ENCODE measurements at places on chromosomes 6 and 20. TPM values are rescaled to one million over a fixed set of nuclear protein-coding genes. Genes with fewer than 3 reads are reported as not detected.
A peak's percentile ranks its signal among the peaks of the same experiment; 100 is the strongest.

Gene SPATS1
- not detected for total RNA-seq

- DNase-seq = no peak
Measured at GRCh38 chr6:13400772-13401171, 72.4 kb upstream of the TBC1D7 start.

Gene MGME1
- 42.1 TPM for total RNA-seq

Gene CRISP3
- not detected for total RNA-seq

- no peak for DNase-seq
Measured at GRCh38 chr20:34016736-34017135, 23.0 kb downstream of the RALY start.

GRCh38 chr6:106557837-106558236, 71.5 kb downstream of the RTN4IP1 start:
- no peak for DNase-seq

DNA sequence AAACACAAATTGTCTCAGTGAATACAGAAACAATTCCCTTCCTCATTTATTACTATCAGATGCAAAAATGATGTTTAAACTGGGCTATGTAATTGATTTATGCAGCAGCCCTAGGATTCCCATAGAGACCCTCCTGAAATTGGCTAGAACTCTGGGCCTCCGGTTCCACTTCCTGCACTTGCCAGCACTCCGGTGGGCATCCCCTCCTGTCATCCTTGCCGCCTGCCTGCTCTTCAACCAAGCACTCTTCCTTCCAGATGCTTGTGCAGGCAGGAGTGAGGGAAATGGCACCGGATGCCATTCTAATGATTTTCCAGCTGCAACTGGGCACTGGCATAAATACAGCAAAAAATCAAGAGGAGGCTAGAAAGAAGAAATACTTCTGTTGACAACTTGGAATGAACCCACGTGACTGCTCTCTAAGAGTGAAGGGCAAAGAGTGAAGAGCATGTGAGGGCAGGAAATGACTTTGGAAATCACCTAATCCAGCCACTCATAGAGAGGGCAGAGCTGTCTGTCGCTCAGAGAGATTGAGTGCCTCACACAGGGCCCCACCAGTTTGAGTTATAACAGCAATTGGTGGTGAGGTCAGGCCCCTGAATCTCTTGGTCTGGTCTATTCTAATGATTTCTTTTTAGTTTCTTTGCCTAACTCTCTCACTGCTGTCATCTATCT, 3.7 kb upstream of the NEDD9 start:
- no peak for DNase-seq

- no peak for DNase-seq
Measured at GRCh38 chr20:4555188-4555890, 166.4 kb upstream of the PRND start.

DNA sequence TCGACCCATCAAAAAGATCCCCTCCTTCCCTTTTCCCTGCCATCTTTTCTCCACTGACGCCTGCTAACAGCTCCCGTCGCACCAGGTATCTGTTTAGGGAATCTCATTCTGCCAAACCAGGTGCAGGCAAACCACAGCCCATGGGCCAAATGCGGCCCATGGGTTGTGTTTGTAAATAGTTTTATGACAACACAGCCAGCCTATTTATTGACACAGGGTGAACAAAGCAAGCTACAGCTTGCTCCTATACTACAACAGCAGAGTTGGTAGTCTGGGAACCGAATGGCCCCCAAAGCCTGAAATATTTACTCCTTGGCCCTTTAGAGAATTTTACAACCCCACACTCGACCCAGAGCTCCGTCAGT, 16.4 kb downstream of the NFATC2 start:
- no peak for DNase-seq

DNA sequence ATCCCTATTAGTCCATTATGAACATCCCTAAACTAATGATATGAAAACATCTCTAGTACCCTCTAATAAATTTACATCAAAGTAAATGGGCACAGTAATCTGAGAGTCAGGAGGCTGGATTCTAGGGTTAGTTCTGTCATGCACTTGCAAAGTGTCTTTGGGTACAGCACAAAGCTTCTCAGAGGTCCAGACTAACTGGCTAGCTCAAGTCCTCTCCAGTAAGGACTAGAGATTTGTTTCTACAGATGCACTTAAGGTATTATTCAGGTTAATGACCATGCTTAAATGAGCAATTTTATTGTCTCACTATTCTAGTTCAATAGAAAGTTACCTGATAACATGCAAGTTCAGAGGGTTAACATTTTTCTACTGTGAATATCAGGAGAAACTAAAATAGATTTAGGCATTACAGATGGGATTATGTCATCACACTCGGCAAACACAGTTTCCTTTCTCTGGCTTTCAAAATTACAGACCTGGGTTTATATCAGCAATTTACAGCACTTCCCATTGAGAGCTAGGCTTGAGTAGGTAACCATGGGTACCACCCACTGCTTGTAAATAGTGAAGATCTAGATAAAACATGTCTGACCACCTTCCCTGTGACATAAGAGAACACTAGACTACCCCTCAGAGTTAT, 402.9 kb upstream of the RUNX2 start:
- DNase-seq = peak; percentile 18

- no peak for DNase-seq
Measured at GRCh38 chr6:101013612-101014195, 132.6 kb upstream of the ASCC3 start.

- DNase-seq = no peak
Measured at GRCh38 chr20:33305589-33306057, 22.6 kb downstream of the BPIFB1 start.

Gene SLC17A1
- not detected for total RNA-seq

Gene ERGIC3
- 213 TPM for total RNA-seq

DNA sequence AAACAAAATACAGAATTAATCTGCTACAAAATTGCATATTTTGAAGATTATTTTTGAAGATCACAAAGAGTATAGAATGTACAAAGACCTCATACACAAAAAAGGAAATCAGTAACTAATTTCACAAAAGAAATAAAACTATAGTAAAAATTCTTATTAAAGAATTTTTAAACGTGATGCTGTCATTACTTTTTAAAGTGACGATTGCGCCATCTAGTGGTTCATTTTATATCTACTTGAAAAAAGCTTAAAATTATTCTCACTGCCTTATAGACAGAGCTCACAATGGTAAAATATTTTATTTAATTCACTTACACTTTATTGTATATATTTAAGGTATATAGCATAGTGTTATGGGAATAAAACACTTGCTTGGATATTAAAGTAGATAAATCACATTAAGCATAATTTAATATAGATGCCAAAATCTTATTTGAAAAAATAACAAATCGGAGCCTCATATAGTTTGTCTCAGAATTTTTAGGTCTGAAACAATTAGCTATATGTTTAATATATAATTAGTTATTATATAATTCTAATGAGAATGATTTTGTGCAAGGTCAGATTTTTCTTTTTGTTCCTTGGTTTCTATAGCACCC, 128.8 kb downstream of the PHF3 start:
- no peak for DNase-seq

GRCh38 chr6:111381123-111381522, 101.9 kb downstream of the REV3L start:
- DNase-seq = no peak

Gene ULBP2
- total RNA-seq = not detected

Gene GPLD1
- 2.5 TPM for total RNA-seq

Measured in H7 (cell line).